Mucosa of gallbladder (tissue), 1 donor: ENCODE measurements at places on chromosomes 3 and 15.
A peak's percentile ranks its signal among the peaks of the same experiment; 100 is the strongest.

DNA sequence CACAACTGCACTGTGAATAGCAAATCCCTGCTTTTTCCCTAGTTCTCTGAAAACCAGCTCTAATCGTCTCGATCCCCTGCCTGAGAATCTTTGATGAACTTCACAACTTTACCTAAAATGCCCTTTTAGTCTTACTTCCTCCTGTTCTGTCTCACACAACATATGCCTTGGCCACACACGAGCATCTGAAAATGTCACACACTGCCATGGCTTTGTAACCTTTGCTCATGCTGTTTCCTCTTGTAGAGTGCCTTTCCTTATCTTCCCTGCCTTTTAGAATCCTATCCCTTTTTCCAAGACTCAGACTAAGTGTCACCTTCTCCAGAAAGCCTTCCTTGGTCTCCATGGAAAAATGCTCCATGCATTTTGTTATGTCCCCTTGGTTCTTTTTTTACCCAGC, 71.4 kb upstream of the HACD2 start:
- DNase-seq = no peak

- peak; percentile 20 for DNase-seq
These were observed 15.3 kb upstream of the UNC13C start for GRCh38 chr15:53962646-53963561.

DNA sequence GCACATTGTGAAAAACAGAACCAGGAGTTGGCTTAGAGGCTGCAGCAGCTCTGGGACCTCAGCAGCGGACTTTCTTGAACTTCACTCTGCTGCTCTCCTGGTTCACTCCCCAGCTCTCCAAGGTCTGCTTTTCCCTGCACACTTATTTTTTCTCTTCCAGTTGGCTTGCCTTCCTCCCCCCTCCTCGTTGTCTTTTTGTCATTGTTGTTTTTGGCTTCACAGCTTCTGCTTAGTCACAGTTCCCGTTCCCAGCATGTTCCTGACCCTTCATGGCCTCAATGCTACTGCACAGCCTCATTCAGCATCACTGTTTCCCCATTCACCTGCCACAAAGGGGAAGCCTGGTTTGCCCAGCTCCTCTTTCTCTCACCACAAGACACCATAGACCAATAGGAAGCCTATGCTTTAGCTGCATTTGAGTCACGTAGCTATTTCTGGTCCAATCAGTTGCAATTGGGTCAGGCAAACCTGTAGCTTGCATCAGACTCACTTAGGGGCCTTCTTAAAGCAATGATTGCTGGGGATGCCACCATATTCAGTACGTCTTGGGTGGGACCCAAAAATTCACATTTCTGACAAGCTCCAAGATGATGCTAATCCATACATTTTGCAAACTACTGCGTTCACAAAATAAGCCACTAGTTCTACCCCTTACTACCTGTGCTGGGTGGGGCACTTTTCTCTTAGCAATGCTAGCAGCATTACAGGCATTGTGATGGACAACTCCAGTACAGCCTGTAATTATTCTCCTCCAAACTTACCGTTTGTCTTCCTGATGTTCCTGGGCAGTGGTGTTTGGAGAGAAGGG, 7.8 kb upstream of the SUMF1 start:
- peak; percentile 33 for DNase-seq

DNA sequence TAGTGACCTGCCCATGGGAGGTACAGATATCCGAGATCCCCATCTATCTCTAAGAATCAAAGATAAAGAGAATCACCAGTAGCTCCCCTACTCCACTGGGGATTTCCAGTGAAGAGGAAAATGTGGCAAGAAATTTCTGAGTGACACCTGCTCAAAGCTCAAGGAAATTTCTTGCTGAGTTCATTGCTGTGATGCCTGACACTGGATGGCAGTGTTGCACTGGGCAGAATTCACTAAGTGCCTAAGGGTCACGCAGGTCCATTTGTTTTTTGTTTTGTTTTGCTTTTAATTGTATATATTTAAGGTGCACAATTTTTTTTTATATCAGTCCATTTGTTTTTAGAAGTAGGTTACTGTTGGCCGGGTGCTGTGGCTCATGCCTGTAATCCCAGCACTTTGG, 109.5 kb upstream of the KCNAB1 start:
- DNase-seq = no peak

DNA sequence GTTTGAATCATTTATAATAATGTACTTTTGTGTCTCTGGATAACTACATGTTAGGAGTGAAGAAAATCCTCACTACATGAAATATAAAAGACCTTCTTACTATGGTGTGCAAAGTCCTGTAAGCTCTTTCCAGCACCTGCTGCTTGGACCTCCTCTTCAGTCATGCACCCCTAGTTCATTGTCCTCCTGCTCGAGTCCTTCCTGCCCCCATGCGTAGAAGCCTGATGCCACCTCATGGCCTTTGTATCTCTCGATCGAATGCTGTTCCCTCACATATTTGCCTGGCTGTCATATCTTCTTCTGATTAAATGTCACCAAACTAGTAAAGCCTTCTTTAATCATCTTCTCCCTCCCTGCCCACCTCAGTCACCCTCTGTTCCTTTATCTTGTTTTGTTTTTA, 49.9 kb upstream of the SUCLG2 start:
- DNase-seq = no peak
